ENCODE measurements at places on chromosomes 7 and 10.

- DNase-seq, result no peak
Measured at GRCh38 chr7:12747687-12748306, 60.4 kb downstream of the ARL4A start.

- no peak for DNase-seq
Measured at GRCh38 chr7:118152149-118152548, 31.8 kb upstream of the LSM8 start.

- DNase-seq, result no peak
Measured at GRCh38 chr10:20622531-20623211, 274.4 kb downstream of the NEBL start.

DNA sequence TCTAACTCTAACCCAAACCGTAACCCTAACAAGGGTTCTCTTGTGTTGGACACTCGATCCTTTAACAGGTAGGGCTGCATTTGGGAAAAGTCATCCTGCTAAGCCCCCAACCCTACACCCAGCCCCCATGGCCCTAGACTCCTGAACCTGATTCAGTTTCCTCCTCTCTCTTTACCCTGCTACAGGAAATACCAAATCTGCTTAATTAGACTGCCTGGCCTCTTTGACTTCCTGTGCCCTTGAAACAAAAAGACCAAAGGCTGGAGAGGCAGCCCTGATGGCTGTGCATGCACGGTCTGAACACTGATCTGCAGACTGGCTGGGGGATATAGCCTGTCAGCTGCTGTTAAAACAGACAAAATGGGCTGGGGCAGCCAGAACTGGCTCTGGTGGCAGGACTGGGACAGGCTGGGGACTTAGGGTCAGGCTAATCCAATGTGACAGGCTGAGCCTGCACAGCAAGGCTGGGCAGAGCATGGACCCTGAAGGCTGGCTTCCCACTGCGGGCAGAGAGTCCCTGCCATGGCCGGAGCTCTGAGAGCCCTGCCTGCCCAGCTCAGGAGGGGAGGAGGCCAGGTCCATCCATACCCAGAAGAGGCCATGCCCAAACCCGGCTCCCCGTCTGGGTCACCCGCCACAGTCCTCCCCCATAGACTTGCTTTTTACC lies 51.0 kb upstream of the MSMB start:
- no peak for DNase-seq

DNA sequence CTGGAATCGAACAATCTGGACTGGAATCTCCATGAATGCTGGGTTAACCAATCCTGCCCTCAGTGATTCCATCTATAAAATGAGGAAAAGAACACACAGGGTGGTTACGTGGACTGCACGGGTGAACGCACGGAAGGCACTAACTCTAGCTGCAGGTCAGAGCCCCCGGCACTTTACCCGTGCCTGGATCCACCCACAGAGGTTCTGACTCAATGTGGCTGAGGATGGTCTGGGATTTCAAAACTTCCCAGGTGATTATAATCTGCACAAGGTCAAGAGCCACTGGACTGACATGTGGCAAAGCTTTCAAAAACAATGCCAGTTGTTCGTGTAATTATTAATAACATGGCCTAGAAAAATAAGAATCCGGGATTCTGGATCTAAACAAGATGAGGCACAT lies 29.2 kb downstream of the KIAA1549 start:
- DNase-seq, result no peak
